Hair follicle dermal papilla cell (primary cell): ENCODE measurements at places on chromosomes 3 and 15. TPM values are rescaled to one million over a fixed set of nuclear protein-coding genes. Genes with fewer than 3 reads are reported as not detected.

Gene CCR9
- not detected in 2 replicates for total RNA-seq

Gene STT3B
- 105 and 140 TPM in 2 replicates for total RNA-seq

Gene CFAP100
- total RNA-seq: not detected in 2 replicates

Gene CEMIP
- total RNA-seq: 408 and 1,053 TPM in 2 replicates

Gene CKMT1B
- total RNA-seq: not detected in 2 replicates

Gene LIPC
- 1.6 and 4.4 TPM in 2 replicates for total RNA-seq
